ENCODE measurements at places on chromosomes 2 and 18.
A peak's percentile ranks its signal among the peaks of the same experiment; 100 is the strongest.

- H3K27me3 ChIP-seq = no peaks in the 10 kb centered on the region
- peaks cover 6% of the 10 kb centered on the region for H3K4me1 ChIP-seq
- DNase-seq = peak; percentile 83
- no peak overlapping the region for H3K4me3 ChIP-seq
These were observed 20.6 kb downstream of the RPL37A start for GRCh38 chr2:216519154-216519762.

DNA sequence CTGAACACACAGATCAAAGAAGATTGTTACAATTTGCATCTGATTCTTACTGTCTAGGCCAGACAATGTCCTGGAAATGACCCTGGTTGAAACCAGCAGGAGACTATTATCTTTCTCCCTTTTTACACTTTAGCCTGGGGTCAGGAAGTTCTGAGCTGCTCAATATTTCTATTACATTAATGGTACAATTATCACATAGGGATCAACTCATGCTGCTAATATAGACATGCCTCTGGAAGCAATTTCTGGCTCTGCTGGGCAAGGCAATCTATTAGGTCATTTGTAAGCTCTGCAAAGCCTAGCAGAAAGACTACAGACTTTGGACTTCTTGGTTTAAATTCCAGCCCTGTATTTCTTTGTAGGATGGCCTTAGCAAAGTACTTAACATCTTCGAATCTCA, 205.3 kb downstream of the LRP1B start:
- DNase-seq = no peak
- no peak overlapping the region for H3K27ac ChIP-seq
- H3K4me1 ChIP-seq = no peaks in the 10 kb centered on the region
- H3K27me3 ChIP-seq = no peaks in the 10 kb centered on the region
- H3K36me3 ChIP-seq = no peaks in the 10 kb centered on the region

DNA sequence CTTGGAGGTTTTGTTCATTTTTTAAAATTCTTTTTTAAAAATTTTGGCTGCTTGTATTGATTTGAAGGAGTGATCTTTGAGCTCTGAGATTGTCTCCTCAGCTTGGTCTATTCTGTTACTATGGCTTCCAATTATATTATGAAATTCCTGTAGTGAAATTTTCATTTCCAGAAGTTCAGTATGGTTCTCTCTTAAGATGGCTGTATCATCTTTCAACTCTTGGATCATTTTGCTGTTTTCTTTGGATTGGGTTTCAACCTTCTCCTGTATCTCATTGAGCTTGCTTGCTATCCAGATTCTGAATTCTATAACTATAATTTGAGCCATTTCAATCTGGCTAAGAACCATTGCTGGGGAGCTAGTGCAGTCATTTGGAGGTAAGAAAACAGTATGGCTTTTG, 270.8 kb upstream of the NT5C1B start:
- no peak overlapping the region for H3K27ac ChIP-seq
- H3K36me3 ChIP-seq = no peaks in the 10 kb centered on the region
- H3K27me3 ChIP-seq = no peaks in the 10 kb centered on the region
- DNase-seq = no peak
- no peak overlapping the region for H3K4me3 ChIP-seq

DNA sequence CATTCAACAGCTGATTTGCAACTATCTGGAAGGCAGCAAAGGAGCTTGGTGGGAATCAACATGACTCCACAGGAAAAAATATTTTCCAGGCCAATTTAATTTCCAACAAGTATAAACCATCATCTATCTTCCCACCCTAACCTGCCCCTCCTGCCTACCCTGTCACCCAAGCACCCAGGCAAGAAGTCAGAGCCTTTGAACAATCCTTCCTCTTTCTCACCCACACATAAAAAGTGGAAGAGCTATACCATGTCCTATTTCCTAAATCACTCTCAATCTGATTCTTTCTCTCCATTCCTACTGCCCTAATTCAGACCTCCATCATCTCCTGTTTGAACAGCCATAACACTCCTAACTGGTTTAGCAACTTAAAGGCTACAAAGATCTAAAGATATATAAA, 12.7 kb downstream of the SPIRE1 start:
- peaks cover 4% of the 10 kb centered on the region for H3K4me1 ChIP-seq
- no peak overlapping the region for H3K4me3 ChIP-seq
- no peaks in the 10 kb centered on the region for H3K27me3 ChIP-seq

DNA sequence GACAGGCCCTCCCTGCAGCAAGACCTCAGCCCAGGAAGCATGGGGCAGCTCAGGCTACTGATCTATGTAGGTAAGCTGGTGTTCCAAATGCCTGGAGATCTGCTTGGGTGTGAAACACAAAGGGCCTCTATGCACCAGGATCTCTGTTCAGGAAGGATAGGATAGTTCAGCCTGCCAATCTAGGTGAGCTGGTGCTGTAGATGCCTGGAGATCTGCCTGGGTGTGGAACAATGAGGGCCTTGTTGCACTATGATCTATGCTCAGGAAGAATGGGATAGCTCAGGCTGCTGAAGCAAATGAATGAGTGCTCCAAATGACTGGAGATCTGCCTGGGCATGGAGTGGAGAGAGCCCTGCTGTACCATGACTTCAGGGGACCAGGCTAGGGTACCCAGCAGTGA, 48.9 kb upstream of the MYL1 start:
- no peaks in the 10 kb centered on the region for H3K27me3 ChIP-seq
- no peak overlapping the region for H3K4me3 ChIP-seq
- H3K36me3 ChIP-seq = no peaks in the 10 kb centered on the region
- DNase-seq = no peak
- H3K4me1 ChIP-seq = peaks cover 3% of the 10 kb centered on the region

- no peak overlapping the region for H3K4me3 ChIP-seq
- no peak for DNase-seq
- no peaks in the 10 kb centered on the region for H3K36me3 ChIP-seq
- H3K27me3 ChIP-seq = peaks cover 27% of the 10 kb centered on the region
- peaks cover 11% of the 10 kb centered on the region for H3K4me1 ChIP-seq
These were observed 62.7 kb downstream of the FAM168B start for GRCh38 chr2:131030478-131030971.

DNA sequence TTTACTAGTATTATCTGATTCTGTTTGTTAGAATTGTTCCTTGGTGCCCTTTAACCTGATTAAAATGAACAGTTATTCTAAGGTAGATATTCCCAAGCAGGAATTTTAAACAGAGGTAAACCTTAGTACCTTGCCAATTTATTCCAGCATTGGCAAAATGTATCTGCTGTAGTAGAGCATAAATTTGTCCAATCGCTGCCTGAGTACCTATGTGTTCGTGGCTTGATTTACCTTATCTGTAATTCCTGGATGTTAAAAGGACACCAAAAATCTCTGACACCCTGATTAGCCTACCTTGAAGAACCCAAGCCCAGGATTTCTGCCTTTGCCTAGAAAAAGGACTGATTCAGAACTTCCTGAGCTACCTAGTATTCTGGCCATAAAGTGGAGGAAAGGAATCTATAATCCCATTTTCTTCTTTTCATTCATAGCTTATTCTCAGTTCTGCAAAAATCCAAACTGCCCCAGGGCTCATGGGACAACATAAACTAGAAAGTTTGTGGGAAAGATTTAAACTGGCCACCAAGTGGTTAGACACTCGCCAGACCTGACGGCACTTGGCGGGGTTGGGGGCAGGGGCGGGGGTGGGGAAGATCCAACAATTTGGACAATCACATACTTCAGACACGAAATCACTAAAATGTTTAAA, 16.2 kb upstream of the ZCCHC2 start:
- H3K4me1 ChIP-seq = no peaks in the 10 kb centered on the region
- H3K36me3 ChIP-seq = no peaks in the 10 kb centered on the region
- H3K27ac ChIP-seq = no peak overlapping the region

- H3K36me3 ChIP-seq = no peaks in the 10 kb centered on the region
- H3K27ac ChIP-seq = no peak overlapping the region
- H3K4me1 ChIP-seq = no peaks in the 10 kb centered on the region
- no peak overlapping the region for H3K4me3 ChIP-seq
- no peak for DNase-seq
These were observed 620.6 kb downstream of the GALR1 start for GRCh38 chr18:77870199-77870598.

GRCh38 chr2:211203986-211204385, 647.6 kb downstream of the CPS1 start:
- H3K4me3 ChIP-seq = no peak overlapping the region
- H3K36me3 ChIP-seq = no peaks in the 10 kb centered on the region
- H3K27ac ChIP-seq = no peak overlapping the region

- no peak overlapping the region for H3K4me3 ChIP-seq
- H3K27ac ChIP-seq = no peak overlapping the region
- H3K27me3 ChIP-seq = no peaks in the 10 kb centered on the region
- H3K4me1 ChIP-seq = no peaks in the 10 kb centered on the region
- no peaks in the 10 kb centered on the region for H3K36me3 ChIP-seq
These were observed 2.9 kb upstream of the C2orf80 start for GRCh38 chr2:208192611-208193236.

GRCh38 chr18:21194871-21195771, 46.9 kb upstream of the GREB1L start:
- no peak overlapping the region for H3K27ac ChIP-seq
- no peaks in the 10 kb centered on the region for H3K4me1 ChIP-seq
- peaks cover 9% of the 10 kb centered on the region for H3K27me3 ChIP-seq
- peak; percentile 60 for DNase-seq
- H3K4me3 ChIP-seq = no peak overlapping the region

GRCh38 chr2:107002735-107003134, 116.8 kb upstream of the ST6GAL2 start:
- DNase-seq = no peak
- no peaks in the 10 kb centered on the region for H3K27me3 ChIP-seq
- H3K4me1 ChIP-seq = no peaks in the 10 kb centered on the region
- no peak overlapping the region for H3K4me3 ChIP-seq
- no peaks in the 10 kb centered on the region for H3K36me3 ChIP-seq

- H3K4me1 ChIP-seq = no peaks in the 10 kb centered on the region
- no peak for DNase-seq
- H3K4me3 ChIP-seq = no peak overlapping the region
- H3K36me3 ChIP-seq = peaks cover 21% of the 10 kb centered on the region
- H3K27ac ChIP-seq = no peak overlapping the region
These were observed 64.5 kb downstream of the FAM210A start for GRCh38 chr18:13661779-13662256.

- H3K36me3 ChIP-seq = no peaks in the 10 kb centered on the region
- no peak within 1 kb of the TSS for H3K27ac ChIP-seq
- H3K4me1 ChIP-seq = peaks cover 7% of the 10 kb centered on the region
- no peak within 1 kb of the TSS for H3K4me3 ChIP-seq
- DNase-seq = no peak
These were observed at the start of gene BOLL for GRCh38 chr2:197784956-197785941. TSS of gene BOLL (minus strand) at chr2:197785319. CDS start at chr2:197781850, 3,469 bp downstream.

- H3K27me3 ChIP-seq = no peaks in the 10 kb centered on the region
- no peak overlapping the region for H3K27ac ChIP-seq
- no peak for DNase-seq
- no peaks in the 10 kb centered on the region for H3K36me3 ChIP-seq
These were observed 185.1 kb downstream of the SCG2 start for GRCh38 chr2:223416815-223417610.

- H3K4me3 ChIP-seq = no peak overlapping the region
- no peaks in the 10 kb centered on the region for H3K36me3 ChIP-seq
- no peaks in the 10 kb centered on the region for H3K27me3 ChIP-seq
- no peaks in the 10 kb centered on the region for H3K4me1 ChIP-seq
- no peak for DNase-seq
- H3K27ac ChIP-seq = no peak overlapping the region
These were observed 27.8 kb upstream of the TTC39C start for GRCh38 chr18:23986600-23987359.

DNA sequence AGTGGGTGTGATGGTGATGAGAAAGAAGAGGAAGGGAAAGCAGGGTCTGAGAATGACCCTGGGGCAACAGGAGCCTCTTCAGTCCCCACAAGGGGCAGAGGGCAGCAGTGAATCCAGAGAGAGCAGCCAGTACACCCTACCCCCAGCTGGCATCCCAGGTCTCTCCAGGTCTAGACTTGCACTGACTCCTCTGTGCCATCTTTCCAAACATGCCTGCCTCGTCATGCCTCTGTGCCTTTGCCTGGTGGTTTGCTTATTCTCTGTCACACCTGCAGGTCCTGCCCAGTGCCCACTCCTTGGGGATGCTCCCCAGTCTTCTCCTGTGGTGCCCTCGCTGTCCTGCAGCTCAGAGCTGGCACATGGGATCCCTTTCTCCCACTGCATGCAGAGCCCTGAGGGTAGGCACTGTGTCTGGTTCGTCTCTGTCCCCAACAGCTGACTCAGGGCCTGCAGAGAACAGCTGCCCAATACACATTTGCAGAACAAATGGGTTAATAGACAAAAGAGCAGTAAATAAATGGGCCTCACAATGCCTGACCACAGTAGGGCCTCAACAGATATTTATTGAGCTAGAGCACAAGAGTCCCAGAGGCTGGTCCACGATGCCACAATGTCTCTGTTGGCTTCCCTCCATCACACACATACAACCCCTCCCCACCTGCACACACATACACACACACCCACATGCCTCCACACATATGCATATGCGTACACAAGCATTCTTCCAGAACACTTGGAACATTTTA, 89.8 kb downstream of the HS1BP3 start:
- no peak for DNase-seq
- H3K27me3 ChIP-seq = no peaks in the 10 kb centered on the region
- H3K27ac ChIP-seq = no peak overlapping the region
- peaks cover 36% of the 10 kb centered on the region for H3K4me1 ChIP-seq
- H3K4me3 ChIP-seq = no peak overlapping the region

GRCh38 chr2:173998386-173998785, 33.2 kb upstream of the SP3 start:
- H3K27me3 ChIP-seq = peaks cover 7% of the 10 kb centered on the region
- DNase-seq = no peak
- peaks cover 4% of the 10 kb centered on the region for H3K4me1 ChIP-seq
- no peak overlapping the region for H3K4me3 ChIP-seq
- no peaks in the 10 kb centered on the region for H3K36me3 ChIP-seq

- H3K4me3 ChIP-seq = peak overlapping the region; percentile 88
- peak overlapping the region; percentile 87 for H3K27ac ChIP-seq
- H3K27me3 ChIP-seq = no peaks in the 10 kb centered on the region
- H3K36me3 ChIP-seq = no peaks in the 10 kb centered on the region
These were observed 584 bp downstream of the PPP4R1 start for GRCh38 chr18:9613550-9614400.

GRCh38 chr2:82837588-82838304, 1621.3 kb downstream of the SUCLG1 start:
- DNase-seq = peak; percentile 90
- H3K27me3 ChIP-seq = no peaks in the 10 kb centered on the region
- no peak overlapping the region for H3K4me3 ChIP-seq
- peaks cover 3% of the 10 kb centered on the region for H3K4me1 ChIP-seq

DNA sequence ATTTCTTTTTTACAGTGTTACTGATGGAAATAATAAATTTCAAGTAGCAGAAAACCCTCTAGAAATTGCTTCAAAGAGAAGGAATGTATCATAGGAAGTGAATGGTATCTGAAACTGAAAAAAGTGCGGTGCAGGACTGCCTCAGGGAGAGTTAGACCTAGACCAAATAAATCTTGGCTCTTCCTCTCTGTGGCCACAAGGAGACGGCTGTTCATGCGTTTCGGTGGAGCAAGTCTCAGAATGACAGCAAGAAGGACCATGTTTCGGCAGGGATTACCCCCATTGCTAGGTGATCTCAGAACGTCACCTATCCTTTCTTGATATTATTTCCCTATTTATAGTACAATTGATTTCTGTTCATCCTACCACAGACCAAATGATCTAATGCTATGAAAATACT, 522.3 kb downstream of the SOX11 start:
- peaks cover 1% of the 10 kb centered on the region for H3K4me1 ChIP-seq
- DNase-seq = no peak
- H3K27ac ChIP-seq = no peak overlapping the region
- H3K4me3 ChIP-seq = no peak overlapping the region
- H3K27me3 ChIP-seq = no peaks in the 10 kb centered on the region

GRCh38 chr2:144738749-144739148, 218.8 kb upstream of the ZEB2 start:
- H3K4me1 ChIP-seq = no peaks in the 10 kb centered on the region
- H3K27ac ChIP-seq = no peak overlapping the region
- DNase-seq = no peak
- no peak overlapping the region for H3K4me3 ChIP-seq
- no peaks in the 10 kb centered on the region for H3K36me3 ChIP-seq

GRCh38 chr2:17648581-17648980, 105.0 kb downstream of the SMC6 start:
- H3K4me1 ChIP-seq = peaks cover 5% of the 10 kb centered on the region
- no peak for DNase-seq
- H3K4me3 ChIP-seq = no peak overlapping the region
- H3K27me3 ChIP-seq = no peaks in the 10 kb centered on the region
